Thoracic aorta (tissue), 2 donors: ENCODE measurements at places on chromosomes 5 and 9. TPM values are rescaled to one million over a fixed set of nuclear protein-coding genes. Genes with fewer than 3 reads are reported as not detected.

Gene MARVELD2
- total RNA-seq = 0.81 TPM

Gene TRIM23
- 14.5 TPM for total RNA-seq

Gene CCDC187
- not detected for total RNA-seq

Gene EPB41L4A
- total RNA-seq = 12.2 TPM

Gene FGF18
- total RNA-seq = 1.6 TPM

Gene ANKRD31
- not detected for total RNA-seq

Gene SLC45A2
- total RNA-seq = not detected

Gene HRCT1
- total RNA-seq = 20.4 TPM

Gene SUSD3
- 7.0 TPM for total RNA-seq

GRCh38 chr5:109865637-109866036, 175.9 kb downstream of the MAN2A1 start:
- no peak for DNase-seq

DNA sequence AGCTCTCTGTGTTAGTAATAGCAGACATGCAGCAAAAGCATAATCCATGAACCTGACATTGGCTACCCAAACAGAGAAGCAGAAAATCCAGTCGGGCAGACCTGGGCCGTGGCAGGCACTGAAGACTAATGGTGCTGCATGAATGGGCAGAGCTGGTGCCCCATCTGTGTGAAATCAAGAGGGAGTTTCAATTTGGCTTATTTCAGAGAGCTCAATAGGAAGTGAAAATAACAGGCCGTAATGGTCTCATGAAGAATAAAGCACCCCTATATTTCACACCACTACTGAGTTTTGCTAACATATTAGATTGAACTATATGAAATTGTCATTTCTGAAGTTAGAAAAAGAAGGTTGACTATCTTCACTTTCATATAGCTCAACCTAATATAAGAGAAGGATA, 149.7 kb downstream of the ENC1 start:
- DNase-seq = no peak

DNA sequence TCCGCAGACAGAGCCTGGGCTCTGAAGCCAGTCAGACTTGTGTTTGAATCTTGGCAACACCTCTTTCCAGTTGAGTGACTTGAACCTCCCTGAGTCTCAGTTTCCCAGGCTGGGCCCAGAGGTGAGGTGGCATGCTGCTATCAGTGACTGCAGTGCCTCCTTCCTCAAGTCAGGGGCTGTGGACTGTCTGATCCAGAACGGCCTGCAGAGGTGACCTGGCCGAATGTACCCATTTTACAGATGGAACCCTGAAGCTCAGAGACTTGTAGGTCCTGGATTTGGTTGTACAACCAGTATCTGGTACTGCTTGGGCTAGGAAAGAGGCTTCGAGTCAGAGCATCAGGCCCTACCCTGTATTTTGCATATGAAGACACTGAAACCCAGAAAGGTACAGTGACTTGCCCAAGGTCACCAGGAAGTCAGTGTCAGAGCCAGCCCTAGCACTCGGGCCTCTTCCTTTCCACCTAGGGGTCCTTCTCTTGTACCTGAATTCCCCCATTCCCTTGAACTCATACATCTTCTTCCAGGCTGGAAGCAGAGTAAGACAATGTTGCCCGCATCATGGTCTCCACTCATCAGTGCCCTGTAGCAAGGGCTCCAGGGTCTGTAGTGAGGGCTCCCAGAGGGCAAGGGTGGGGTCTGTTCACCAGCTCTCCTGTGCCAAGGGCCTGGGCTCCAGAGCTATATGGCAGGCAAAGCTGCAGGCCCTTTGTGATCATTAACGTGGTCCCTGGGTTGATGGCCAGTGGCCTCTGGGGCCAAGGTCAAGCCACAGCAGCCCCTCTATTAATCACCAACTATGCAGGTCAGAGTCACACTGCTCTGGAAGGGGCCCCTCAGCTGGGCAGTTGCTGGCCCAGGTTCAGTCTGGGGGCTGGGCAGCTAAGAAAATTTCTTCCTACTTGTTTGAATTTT, 28.5 kb downstream of the GSN start:
- DNase-seq = no peak

DNA sequence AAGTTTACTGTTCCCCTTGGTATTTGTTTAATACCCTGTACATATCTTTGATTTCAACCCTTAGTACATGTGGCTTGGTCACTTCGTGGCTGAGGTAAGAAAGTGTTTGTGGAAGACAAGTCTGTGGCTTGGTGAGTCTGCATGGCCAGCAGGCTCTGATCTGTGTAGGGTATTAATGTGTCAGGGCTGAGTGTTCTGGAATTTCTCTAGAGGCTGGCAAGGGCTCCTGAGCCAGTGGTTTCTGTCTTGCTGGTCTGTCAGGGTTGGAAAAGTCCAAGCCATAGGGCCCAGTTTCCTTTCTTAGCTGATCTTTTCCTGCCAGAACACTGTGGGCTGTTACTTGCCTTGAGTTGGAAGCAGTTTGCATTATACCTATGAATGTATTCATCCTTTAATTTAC, 48.0 kb upstream of the FBXL7 start:
- no peak for DNase-seq

GRCh38 chr5:50751064-50751657, 84.7 kb downstream of the PARP8 start:
- no peak for DNase-seq

DNA sequence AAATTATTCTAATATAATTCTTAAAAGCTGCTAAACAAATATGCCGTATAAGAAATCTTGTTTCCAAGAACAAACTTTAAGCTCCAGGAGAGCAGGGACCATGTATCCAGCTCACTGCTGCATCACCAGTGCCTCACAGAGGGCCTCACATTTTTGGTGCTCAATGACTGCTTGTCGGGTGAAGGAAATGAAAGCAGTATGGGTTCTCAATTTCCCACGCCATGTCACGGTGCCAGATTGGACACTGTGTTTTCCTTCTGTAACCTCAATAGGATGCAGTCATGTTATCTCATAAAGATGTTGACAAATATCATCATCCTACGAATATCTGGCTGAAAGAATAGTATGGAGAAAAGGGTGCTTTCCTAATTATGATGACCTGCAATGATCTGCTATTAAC, 64.7 kb downstream of the POU5F2 start:
- no peak for DNase-seq

- DNase-seq = no peak
Measured at GRCh38 chr5:135830876-135831275, 3.6 kb upstream of the SLC25A48 start.

- DNase-seq = no peak
Measured at GRCh38 chr9:13131991-13132390, 147.5 kb downstream of the MPDZ start.

- no peak for DNase-seq
Measured at GRCh38 chr5:50853151-50853550, 186.7 kb downstream of the PARP8 start.

DNA sequence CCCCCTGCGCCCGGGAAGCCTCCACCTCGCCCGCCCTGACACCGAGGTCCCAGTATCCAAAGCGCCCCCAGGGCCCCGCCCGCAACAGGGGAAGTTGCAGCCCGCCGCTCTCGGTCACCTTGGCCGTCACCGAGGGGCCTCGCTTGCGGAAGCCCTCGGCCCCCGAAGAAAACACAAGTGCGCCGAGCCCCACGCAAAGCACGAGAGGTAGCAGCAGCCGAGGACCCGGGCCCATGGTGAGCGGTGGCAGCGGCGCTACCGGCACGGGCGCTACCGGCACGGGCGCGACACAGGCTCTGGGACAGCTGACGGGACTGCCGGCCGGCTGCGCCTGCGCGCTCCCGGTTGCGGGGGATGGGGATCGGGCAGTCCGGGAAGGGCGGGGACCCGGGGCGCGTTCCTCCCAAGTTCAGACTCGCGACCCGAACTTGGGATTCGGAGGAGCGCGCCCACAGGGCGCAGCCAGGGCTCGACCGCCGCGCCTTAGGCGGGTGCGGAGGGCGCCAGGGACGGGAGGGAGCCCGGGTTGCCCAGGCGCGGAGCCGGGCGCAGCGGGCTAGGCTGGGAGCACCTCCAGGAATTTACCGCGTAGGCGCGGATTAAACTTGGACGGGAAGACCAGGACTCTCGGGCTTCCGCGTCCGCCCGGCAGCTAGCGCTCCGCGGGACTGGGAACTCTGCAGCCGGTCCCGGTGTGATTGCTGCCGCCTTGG, at the start of gene PPIC:
TSS of gene PPIC (minus strand) at position 335 of the 713 bp plus-strand sequence. CDS start at position 235, 100 bp downstream.
- peak; percentile 58 for DNase-seq

DNA sequence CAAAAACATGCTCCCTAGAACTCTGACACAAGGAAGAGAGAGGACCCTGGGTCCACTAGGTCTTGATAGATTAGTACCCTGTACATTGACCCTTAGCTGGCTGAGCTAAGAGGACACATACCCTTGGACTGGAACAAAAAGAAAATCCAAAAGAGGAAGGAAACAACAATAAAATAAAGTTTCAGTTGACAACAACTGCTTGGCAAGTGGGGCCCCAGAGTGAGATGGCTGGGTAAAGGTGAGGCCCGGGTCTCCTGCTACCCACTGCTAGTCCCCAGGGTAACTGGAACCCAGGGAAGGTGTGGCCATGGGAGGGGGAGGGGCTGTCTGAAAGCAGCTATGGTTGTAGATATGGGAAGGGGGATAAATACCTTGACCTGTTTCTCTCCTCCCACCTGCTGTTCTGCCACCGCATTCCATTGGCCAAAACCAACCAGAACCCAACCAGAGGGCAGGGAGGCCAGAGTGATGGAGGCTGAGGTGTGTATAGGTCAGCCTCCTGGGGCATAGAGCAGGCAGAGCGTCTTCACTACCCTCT, 11.7 kb downstream of the TAL2 start:
- no peak for DNase-seq

- no peak for DNase-seq
Measured at GRCh38 chr9:135479469-135480052, at the start of gene PPP1R26. Gene PPP1R26, plus strand, starts transcription at chr9:135479782. Its CDS starts 4,729 bp downstream, at chr9:135484511.

GRCh38 chr9:107446491-107446890, 43.1 kb downstream of the KLF4 start:
- no peak for DNase-seq

DNA sequence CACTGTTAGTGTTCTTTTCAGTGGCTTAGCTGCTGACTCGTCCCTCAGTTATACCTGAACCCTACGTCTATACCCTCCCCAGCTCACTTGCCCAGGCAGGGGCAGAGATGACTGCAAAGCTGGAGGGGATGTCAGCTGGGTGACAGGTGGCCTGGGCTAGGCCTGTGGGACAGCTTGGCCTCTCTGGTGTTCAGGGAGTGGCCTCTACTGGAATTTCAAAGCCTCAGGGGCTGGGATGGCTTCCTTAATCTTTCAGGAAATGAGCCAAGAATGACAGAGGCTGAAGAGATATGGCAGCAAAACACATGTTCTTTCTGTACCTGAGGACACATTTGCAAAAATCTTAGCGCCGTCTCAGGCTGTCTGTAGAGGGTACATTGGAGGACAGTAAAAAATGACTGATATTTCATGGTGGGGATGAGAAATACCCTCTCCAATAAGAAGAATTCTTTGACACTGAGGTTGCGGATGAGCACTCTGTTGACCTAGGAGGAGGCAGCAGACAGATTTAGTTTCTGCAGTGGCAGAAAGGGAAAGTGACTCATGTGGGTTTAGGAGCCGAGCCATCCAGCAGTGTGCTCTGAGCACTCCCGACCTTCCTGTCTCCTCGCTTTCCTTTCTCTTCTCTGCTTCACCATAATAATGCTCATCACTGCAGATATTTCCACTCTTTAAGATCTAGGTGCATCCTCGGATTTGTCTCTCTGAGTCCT, 54.4 kb downstream of the ENTREP1 start:
- no peak for DNase-seq

DNA sequence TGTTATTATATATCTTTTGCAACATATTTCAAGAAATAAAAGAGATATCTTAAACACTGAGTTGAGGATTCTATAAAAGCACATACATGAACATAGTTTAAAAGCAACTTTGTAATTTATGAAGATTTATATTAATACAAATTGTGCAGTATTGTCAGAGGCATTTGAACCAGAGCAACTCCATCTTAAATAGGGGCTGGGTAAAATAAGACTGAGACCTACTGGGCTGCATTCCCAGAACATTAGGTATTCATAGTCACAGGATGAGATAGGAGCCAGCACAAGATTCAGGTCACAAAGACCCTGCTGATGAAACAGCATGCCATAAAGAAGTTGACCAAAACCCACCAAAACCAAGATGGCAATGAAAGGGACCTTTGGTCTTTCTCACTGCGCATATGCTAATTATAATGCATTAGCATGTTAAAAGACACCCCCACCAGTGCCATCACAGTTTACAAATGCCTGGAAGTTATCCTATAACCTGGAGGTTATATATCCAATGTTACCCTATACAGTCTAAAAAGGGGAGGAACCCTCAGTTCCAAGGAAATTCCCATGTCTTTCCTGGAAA, 320.2 kb downstream of the FAM170A start:
- no peak for DNase-seq

DNA sequence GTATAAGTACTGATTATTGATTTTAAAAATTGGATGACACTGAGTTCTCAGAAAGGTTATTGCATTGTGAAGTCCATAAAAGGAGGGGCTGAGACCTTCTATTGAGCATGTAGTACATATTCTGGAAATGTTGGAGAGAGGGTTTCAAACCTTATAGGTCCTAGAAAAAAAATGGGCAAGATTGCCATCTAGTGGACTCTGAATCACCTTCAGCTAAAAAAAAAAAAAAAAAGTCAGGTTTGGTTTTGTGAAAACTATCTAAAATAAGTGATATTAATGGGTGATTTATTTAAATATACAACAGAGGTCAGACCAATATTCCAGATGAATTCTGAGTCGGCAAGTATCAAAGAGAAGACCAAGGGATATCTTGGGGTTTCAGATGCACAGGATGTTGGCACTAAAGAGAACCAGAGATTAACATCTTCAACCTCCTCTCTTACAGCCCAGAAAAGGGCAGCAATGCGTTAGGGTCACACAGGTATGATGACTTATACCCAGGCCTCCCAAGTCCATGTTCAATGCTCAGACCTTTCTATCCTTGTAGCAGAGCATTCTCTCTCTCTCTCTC, 109.8 kb upstream of the NMUR2 start:
- no peak for DNase-seq

GRCh38 chr5:105878402-105878801, 1792.3 kb downstream of the EFNA5 start:
- no peak for DNase-seq

DNA sequence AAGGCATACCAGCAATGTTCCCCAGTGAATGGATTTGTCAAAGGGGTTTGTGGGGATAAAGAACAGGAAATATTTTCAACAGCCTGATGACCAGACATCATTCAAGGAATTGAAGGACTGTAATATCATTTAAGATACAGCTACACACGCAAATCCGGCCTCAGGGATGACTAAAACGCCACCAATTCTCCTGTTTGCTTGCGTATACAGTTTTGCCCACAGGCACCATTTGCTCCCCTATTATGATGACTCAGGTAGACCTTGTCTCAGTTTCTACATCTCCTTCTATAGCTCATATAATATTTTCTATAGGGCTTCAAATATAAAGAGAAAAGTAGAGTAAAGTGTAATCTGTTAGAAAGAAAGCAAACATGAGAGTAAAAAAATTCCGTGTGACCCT, 29.7 kb upstream of the ITGA1 start:
- DNase-seq = no peak

DNA sequence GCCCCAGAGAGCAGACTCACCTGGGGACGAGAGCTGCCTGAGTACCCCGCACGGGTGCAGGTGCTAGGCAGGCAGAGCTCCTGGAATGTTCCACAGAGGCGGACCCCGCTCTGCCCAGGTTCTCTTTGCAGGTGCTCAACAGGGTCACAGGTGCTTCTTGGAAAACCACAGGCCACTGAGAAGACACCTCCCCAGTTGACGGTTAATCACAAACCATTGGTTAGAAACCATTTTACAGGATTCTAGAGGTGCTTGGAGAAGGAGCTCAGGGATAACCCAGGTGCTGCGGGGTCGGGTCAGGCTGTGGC, 17.3 kb upstream of the SLC6A19 start:
- no peak for DNase-seq
